ENCODE measurements at places on chromosomes 7 and 10. TPM values are rescaled to one million over a fixed set of nuclear protein-coding genes. Genes with fewer than 3 reads are reported as not detected.

Gene SEC31B
- 0.48 TPM for total RNA-seq

Gene TUBAL3
- total RNA-seq = not detected

Gene NEURL1
- total RNA-seq = not detected

Gene COL13A1
- total RNA-seq = 0.11 TPM

Gene CAPZA2
- total RNA-seq = 252 TPM

Gene SSBP1
- 364 TPM for total RNA-seq
